ENCODE measurements at places on chromosomes 2 and 18. TPM values are rescaled to one million over a fixed set of nuclear protein-coding genes. Genes with fewer than 3 reads are reported as not detected.

Gene NAT8
- total RNA-seq: not detected

DNA sequence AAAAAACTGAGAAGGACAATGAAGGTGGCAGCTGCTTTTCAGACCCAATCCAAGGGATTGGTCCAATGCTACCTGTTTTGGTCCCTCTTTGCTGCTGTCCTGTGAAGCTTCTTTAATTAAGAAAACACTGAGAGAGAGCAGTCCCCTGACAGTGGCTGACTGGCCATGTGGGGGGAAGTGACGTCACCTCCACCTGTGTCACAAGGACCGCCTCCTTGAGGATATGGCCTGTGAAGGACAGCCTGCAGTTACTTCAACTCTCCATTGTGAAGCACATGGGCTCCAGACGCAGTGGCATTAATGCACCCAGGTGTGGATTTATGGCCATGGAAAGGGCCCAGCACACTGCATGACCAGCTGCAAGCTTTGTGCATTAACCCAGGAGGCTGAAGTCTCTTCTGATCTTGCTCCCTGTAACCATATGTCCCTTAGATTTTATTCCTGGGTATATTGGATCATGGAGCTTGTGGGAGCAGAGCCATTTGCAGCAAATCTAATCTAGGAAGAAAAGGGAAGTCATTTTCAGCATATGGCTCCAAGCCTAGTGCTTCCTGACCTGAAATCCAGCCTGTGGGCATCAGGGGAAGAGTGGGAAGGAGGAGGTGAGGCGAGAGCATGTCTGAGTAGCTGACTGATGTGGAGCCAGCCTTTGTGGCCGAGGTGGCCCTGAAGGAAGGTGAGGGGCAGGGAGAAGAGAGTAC lies 32.2 kb downstream of the KIF5C start:
- DNase-seq: no peak

- no peak for DNase-seq
Observed at GRCh38 chr2:236083934-236084333, 84.3 kb downstream of the GBX2 start.

Gene NOP58
- 26.9 TPM for total RNA-seq

Measured in dermis microvascular lymphatic vessel endothelial cell (primary cell).